ENCODE measurements at places on chromosomes 1 and 21. TPM values are rescaled to one million over a fixed set of nuclear protein-coding genes. Genes with fewer than 3 reads are reported as not detected.

DNA sequence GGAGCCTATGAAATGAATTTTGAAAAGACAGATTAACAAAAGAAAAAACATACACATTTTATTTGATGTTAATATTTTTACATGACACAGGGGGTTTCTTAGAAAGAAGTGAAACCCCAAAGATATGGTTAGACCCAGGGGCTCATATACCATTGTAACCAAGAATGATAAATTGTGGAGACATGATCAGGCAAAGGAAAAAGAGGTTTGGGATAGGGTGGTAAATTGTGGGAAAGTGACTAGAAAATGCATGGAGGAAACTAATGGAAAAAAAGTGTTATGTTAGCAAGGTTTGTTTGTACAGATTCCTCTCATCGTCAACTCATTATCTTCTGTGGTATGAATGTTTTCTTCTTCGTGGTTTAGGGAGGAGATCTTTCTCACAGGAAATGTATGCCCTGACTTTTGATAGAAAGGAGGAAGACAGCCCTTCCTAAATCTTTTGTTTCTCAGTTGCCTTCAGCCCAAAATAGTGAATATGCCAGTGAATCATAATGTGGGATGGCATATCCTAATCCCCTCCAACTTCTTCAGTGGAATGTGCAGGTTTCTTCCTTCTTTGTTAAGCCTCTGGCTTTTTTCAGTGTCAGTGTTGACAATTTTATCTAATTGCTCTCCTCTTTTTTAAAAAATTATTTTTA, 140.4 kb upstream of the UBE2U start:
- H3K36me3 ChIP-seq, result peaks cover 3% of the 10 kb centered on the region
- no peak overlapping the region for H3K4me3 ChIP-seq
- peaks cover 27% of the 10 kb centered on the region for H3K4me1 ChIP-seq
- H3K27ac ChIP-seq, result peak overlapping the region; percentile 62

The HSD3B2 gene
- total RNA-seq, result not detected

The CFAP57 gene
- not detected for total RNA-seq

The PRR9 gene
- not detected for total RNA-seq

The S100A16 gene
- total RNA-seq, result 160 TPM

The NBPF4 gene
- total RNA-seq, result under 0.01 TPM

- H3K27ac ChIP-seq, result no peak overlapping the region
- no peak for DNase-seq
- H3K27me3 ChIP-seq, result no peaks in the 10 kb centered on the region
- H3K4me3 ChIP-seq, result no peak overlapping the region
- H3K36me3 ChIP-seq, result no peaks in the 10 kb centered on the region
Observed at GRCh38 chr1:178704833-178705232, 20.2 kb upstream of the RALGPS2 start.

The TRIM17 gene
- total RNA-seq, result under 0.01 TPM

DNA sequence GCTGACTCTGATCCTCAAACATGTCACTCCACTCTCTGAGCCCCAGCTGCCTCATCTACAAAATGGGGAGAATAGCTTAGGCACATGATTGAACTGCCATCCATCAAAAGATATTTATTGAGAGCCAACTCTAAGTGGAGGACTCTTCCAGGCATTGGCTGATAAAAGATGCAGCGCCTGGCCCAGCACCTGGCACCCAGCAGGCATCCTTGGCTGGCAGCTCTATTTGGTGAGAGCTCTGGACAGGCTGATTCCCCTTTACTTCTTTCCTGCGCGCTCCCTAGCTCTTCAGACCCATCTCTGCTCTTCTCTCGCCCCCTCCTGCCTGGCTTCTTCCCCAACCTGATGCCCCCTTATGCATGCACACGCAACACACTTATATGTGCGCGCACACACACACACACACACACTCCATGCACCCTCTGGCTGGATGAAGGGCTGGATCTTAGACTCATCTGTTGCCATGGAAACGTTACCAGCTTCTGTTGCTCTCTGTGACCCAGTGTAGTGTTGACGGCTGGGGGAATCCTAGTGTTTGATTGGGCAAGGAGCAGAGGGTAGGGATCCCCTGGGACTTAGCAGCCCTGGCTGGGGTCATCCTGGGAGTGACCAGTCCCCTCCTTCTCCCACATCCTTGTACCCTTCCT, 49.3 kb downstream of the VWA5B1 start:
- no peaks in the 10 kb centered on the region for H3K36me3 ChIP-seq
- H3K4me3 ChIP-seq, result no peak overlapping the region
- H3K27me3 ChIP-seq, result peaks cover 44% of the 10 kb centered on the region
- peak; percentile 82 for DNase-seq
- no peak overlapping the region for H3K27ac ChIP-seq
